ENCODE measurements at places on chromosomes 6 and 20.

GRCh38 chr6:373031-373430 lies 18.5 kb upstream of the IRF4 start:
- no peak for DNase-seq

GRCh38 chr20:61704661-61705060 lies 361.0 kb downstream of the TAF4 start:
- DNase-seq = no peak

DNA sequence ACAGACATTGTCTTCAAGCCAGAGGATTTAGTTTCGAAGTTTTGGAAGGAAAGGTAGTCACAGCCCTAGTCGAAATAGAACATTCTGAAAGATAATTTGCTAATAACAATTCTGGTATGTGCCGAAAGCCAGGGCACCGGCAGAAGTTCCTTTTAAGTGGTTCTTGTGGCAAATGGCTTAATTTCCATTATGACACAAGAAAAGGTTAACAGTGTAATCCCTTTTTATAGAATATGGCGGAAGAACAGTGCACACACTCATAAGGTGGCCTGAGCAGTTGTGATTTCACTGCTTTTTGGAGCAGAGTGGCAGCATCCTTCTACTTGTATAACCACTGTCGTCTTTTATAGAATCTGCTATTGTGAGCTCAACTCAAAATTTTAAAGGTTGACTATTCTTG lies 152.4 kb downstream of the SASH1 start:
- DNase-seq = no peak

DNA sequence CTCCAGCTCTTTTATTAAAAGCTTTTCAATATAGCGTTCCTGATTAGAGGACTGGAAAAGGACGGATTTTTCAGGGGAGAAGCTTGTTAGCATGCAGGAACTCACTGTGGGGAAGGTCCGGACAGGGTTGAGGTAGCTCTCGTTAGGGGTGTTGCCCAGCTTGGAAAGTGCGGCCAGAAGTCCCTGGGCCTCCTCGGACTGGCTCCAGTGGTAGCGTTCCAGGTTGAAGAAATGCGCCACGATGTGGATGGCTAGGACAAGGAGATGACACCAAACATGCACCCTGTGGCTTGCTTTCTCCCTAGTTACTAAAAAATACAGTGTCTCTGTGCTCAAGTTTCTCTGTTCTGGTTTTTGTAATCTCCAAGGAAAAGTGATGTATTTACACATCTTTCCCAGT lies 12.5 kb downstream of the NOX3 start:
- no peak for DNase-seq

DNA sequence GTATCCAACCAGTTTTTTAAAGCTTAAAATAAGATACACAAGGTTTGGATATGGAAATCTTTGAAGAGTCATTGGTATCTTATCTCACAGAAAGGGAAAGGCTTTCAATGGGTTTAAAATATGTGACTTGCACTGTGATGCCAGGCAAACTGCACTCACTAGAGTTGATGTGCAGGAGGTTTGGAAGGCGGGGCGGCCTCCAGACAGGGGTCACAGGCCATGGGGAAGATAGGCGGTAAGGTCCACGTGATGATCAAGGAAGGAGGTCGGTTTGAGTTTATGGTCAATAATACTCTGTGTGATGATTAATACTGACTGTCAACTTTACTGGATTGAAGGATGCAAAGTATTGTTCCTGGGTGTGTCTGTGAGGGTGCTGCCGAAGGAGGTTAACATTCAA lies 9.5 kb upstream of the RAMACL start:
- DNase-seq = no peak

DNA sequence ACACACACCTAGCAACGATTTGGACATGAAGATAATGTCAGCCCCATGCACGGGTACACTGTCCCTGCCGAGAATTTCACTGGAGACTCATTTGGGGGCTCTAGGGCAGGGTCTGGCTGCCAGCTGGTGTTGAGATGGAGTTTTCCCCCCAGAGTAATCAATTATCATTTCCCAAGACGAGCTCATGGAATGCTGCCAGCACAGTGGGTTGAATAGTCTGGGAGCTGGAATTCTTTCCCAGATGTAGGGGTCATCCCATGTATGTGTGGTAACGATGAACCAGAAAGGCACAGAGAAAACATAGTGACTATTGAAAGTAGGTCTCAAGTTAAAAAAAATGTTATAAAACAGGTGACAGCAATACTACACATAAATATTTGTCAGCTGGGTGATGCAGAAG lies 579.9 kb downstream of the MAFB start:
- DNase-seq = no peak

GRCh38 chr6:169663468-169663867 lies 38.4 kb downstream of the WDR27 start:
- DNase-seq = no peak

- DNase-seq = no peak
These were observed 3.6 kb upstream of the BRD2 start for GRCh38 chr6:32964776-32965175.

GRCh38 chr6:38436726-38437465 lies 202.8 kb downstream of the BTBD9 start:
- no peak for DNase-seq

GRCh38 chr6:160428818-160429619 lies 80.8 kb downstream of the SLC22A3 start:
- no peak for DNase-seq
